CD8-positive, alpha-beta memory T cell (primary cell): ENCODE measurements at places on chromosomes 6 and 20.

DNA sequence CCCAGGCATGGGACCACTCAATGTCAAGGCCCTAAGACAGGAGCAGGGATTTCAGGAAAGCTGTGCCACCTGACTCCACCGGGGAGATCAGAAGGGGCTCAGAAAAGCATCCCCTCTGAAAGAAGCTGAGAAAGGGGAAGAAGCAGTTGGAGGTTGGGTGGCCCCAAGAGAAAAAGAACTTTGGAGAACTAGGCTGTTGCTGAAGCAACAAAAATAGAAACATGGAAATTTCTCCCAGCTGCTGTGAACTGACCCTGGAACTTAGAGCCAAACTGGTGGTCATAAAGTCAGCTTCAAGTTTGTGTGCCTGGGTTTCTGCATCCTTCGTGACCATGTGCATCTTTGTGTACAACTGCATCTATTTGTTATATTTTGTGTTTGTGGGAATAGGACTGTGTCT lies 534.5 kb downstream of the MAFB start:
- DNase-seq = no peak

GRCh38 chr20:33684533-33685327 lies 1.5 kb downstream of the E2F1 start:
- no peak for DNase-seq

DNA sequence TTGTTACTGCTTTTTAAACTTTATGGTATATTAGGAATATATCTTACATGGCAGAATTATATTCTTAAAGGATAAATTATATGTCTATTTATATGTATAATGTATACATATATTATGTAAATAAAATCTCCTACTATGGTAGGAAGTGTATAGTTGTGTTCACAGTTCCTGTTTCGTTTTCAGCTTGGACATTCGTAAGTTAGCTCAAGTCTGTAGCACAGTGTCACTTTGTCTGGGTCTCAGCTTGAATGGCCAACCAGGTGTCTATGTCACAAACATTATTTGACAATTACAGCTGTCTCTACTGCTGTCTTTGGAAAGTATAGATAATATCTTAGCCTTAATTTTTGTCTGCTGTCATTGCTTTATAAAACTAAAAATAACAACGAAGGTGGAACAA lies 303.9 kb downstream of the CDKAL1 start:
- no peak for DNase-seq

DNA sequence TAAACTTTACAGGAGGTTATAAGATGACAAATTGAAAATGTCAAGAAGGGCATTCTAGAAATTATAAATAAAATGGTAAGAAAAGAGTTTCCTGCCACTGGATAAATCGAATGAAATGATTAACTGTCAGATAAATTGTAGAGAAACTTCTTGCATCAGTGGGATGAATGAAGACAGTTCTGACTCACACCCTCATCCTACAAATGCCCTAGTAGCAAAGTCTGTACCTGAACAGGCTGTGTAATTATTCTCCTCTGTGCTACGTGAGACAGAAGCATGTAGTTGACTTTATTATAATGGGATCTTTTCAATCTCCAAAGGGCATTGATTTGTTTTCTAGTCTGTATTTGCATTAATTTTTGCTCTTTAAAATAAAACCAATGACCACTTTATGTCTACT lies 47.3 kb downstream of the IYD start:
- DNase-seq = no peak

DNA sequence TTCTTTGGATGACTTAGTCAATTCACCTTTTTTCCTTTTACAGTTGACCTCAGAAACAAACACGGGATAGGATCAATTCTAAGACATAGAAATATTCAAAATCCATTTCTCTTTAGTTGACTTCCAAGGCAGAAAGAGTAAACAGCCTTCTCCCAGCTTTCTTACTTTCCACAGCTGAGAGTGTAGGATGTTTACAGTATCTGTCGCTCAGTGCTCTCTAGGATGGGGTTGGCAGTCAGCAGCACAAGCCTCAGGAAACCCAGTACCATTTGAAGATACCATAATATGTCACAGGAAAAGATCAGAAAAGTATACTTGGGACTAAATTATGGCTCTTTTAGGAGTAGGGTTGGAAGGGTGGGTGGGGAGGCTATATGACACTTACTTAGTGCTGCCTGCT lies 88.2 kb downstream of the OGFRL1 start:
- DNase-seq = no peak

GRCh38 chr6:71393471-71393870 lies 104.9 kb downstream of the OGFRL1 start:
- no peak for DNase-seq

DNA sequence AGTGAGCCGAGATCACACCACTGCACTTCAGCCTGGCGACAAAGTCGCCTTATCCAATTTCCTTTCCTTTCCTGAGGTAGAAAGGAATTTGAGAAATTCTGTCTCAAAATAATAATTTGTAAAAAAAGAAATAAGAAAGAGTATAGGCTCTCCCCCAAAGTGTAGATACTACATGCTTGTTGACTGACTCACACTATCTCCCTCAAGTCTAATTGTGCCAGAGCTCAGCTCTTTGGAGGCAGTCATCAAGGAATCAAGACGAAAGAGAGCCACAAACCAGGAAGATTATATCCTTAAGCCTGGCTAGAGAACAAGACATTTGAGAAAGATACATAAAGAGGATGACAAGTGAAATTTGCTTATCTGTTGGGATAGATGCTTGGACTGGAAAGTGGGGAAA lies 3.7 kb upstream of the FKBPL start:
- DNase-seq = no peak

DNA sequence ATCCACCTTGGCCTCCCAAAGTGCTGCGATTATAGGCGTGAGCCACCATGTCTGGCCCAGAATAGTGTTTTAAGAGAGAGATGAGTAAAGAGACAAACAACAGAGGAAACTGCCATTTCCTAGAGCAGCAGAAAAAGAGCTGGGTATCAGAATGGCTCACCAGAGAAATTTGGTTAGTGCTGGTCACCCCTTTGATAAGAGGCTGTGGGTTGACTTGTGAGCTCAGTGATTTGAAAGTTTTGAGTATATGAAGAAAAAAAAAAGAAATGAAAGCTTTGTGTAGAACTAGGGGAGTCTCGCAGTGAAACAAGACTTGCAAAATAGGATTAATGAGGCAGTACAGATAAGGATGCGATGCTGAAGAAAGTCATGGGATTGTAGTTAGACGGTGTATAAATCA lies 29.6 kb downstream of the MGME1 start:
- no peak for DNase-seq

GRCh38 chr20:63007360-63007645 lies 539 bp upstream of the BHLHE23 start:
- DNase-seq = no peak

DNA sequence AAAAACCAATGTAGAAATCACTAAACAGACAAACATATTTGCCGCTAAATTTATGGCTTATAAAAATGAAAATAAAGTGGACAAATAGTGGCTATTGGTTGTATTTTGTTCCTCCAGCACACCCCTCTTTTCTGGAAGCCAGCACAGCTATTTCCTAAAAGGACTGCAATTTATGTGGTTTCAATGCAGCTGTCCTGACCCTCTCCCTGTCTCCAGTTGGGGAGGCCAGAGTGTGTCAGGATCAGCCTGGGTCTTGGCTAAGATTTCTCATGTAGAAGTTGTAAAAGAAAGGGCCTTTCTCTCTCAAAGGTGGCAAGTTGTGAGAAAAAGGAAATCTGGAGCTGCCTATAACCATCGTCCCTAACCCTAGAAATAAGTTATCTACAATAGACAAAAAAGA lies 165.6 kb downstream of the ALDH8A1 start:
- DNase-seq = no peak

DNA sequence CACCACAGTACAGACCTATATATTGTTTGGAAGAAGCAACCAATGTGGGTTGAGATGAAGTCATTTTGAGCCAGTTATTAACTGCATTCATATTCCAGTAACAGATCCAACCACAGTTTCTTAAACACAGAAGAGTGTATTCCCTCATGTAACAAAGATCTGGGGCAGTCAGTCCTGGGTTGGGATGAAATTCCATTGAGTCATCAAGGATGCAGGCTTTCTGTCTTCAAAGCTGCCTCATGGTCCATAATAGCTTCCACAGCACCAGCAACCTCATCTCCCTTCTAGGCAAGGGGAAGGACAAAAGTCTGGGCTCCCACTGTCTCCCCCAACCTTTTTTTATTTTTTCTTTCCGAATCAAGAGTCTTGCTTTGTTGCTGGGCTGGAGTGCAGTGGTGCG lies 2.9 kb upstream of the SOD2 start:
- no peak for DNase-seq

GRCh38 chr20:54792688-54793087 lies 317.3 kb downstream of the DOK5 start:
- DNase-seq = no peak

DNA sequence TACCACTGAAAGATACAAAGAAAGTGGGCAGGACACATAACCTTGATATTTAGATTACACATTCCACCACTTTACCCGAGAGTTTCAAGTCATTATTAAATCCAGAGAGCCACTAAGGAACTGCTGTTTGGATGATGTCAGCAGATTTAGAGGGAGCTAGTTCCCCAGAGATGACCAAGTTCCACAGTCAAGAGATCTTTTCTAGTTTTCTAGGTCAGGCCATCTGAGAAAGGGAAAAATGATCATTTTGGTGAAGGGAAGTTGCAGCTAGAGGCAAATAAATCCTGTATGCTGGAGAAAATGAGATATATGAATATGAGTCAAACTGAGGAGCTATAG lies 147.8 kb downstream of the HS3ST5 start:
- no peak for DNase-seq

- DNase-seq = no peak
Observed at GRCh38 chr20:51598556-51598955, 56.0 kb upstream of the NFATC2 start.

- no peak for DNase-seq
Observed at GRCh38 chr6:70258483-70258882, 44.4 kb downstream of the COL9A1 start.

GRCh38 chr20:4256874-4257273 lies 241.5 kb upstream of the RNF24 start:
- DNase-seq = no peak

DNA sequence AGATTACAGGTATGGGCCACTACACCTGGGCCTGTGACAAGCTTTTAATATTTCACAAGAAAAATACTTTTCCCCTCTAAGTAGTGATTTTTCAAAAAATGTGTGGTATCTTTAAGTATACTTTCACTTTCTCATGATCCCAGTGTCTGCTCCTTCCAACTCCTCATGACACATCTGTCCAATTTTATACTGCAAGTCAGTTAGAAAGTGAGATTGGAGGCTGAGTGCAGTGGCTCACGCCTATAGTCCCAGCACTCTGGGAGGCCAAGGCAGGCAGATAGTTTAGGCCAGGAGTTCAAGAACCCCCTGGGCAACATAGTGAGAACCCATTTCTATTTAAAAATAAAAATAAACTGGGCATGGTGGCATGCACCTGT lies 20.2 kb downstream of the PIM1 start:
- no peak for DNase-seq

DNA sequence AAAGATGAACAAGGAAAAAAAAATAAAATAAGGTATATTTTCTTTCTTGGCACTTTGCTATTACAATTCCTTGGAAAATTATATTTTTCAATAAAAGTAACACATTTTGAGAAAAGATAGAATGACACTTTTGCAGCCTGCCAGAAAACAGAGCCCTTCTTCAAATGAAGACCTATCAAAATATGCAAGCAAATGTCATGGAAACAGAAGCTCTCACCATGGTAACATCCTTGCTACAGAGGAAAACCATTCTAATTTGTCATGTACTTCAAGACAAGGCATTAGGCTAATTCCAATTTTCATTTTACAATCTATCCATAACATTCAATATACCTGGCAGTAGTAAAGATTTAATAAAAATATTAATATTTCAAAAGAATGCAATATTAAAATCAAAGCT lies 177.9 kb downstream of the RNGTT start:
- DNase-seq = no peak

GRCh38 chr20:53738039-53738944 lies 144.7 kb upstream of the ZNF217 start:
- no peak for DNase-seq

GRCh38 chr20:22846863-22847262 lies 188.2 kb upstream of the SSTR4 start:
- DNase-seq = no peak

DNA sequence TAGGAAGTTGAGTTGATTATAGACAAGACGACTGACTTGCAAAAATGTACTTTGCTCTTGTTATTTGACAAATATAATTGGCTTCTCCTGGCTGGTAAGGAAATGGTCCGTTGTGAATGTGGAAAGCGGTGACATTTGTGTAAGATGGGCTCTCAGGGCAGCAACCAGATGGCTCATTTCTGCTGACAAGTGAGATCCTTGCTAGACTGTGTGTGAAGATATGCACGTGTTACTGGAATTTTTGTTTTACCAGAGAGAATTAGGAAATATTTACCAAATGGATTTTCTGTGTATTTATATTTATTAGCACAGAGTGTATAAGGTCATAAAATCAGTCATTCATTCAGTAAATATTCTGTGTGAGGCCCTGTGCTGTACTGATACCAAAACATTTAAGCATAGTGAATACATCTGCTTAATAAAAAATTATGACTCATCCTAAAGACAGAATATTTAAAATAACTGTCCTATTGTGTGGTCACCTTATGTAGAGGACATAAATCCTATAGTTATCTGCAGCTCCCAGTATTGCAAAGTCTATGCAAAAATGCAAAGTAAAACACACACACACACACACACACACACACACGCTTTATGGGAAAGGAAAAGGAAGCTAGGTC lies 109.9 kb upstream of the ASF1A start:
- no peak for DNase-seq

GRCh38 chr20:46458866-46459750 lies 52.7 kb upstream of the ELMO2 start:
- no peak for DNase-seq

DNA sequence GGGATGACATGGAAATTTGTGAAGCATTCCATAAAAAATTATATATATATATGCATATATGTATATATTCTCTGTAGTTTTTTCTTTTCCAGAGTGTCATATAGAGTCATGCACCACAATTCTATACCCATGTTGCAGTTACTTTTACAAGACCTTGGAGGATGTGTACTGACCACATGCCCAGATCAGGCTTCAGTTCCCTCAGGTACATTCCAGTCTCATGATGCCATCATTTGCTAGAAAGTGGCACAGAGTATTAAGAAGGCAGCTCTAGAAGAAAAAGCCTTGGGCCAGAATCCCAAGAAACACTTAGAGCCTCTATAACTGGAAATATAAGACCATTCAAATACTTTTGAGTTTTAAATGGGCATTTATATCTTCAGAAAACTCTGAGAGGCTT lies 685.5 kb upstream of the FLRT3 start:
- no peak for DNase-seq

DNA sequence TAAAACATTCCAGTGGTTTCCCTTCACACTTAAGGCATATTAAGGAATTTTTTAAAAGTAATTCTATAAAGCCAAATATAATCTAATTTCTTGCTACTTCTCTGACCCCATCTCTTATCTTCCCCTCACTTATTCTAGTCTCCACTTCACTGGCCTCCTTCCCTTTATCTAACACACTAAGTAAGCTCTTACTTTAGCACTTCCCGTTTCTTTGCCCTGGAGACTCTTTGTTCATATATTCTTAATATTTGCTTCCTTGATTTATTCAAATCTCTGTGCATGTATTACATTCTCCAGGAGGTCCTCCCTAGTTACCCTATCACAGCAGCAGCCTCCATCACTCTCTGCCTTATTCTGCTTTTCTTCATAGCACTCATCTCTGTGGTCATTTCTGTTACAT lies 20.3 kb downstream of the GTPBP2 start:
- no peak for DNase-seq

- no peak for DNase-seq
Observed at GRCh38 chr6:78935553-78935952, 68.2 kb downstream of the IRAK1BP1 start.
